ENCODE measurements at places on chromosomes 11 and 22. TPM values are rescaled to one million over a fixed set of nuclear protein-coding genes. Genes with fewer than 3 reads are reported as not detected.

TMEM191B gene
- 0.15 TPM for total RNA-seq

HORMAD2 gene
- not detected for total RNA-seq

TMEM151A gene
- not detected for total RNA-seq

BCO2 gene
- total RNA-seq, result 0.61 TPM

GTSE1 gene
- 7.5 TPM for total RNA-seq

DEUP1 gene
- not detected for total RNA-seq

CELF1 gene
- 67.6 TPM for total RNA-seq

EMID1 gene
- not detected for total RNA-seq

OR52H1 gene
- total RNA-seq, result not detected

NAALAD2 gene
- total RNA-seq, result 0.61 TPM

MPPED2 gene
- total RNA-seq, result 0.32 TPM

CEND1 gene
- total RNA-seq, result not detected

SLCO2B1 gene
- not detected for total RNA-seq

TCF20 gene
- total RNA-seq, result 16.0 TPM

MRTFA gene
- 14.6 TPM for total RNA-seq

TENM4 gene
- 2.3 TPM for total RNA-seq

MMP12 gene
- not detected for total RNA-seq

OR51B2 gene
- total RNA-seq, result not detected

NLRP6 gene
- not detected for total RNA-seq

MS4A4A gene
- not detected for total RNA-seq

MAP6 gene
- total RNA-seq, result 0.15 TPM

DRG1 gene
- 131 TPM for total RNA-seq

IGLL1 gene
- total RNA-seq, result not detected

LRRC56 gene
- total RNA-seq, result 0.30 TPM

SSTR3 gene
- not detected for total RNA-seq

OR5B21 gene
- not detected for total RNA-seq

CASP4 gene
- total RNA-seq, result 167 TPM

MMP13 gene
- total RNA-seq, result not detected

HTR3B gene
- not detected for total RNA-seq

AQP11 gene
- total RNA-seq, result 0.30 TPM

SSH3 gene
- 9.1 TPM for total RNA-seq

POTEH gene
- total RNA-seq, result not detected

LRRN4CL gene
- under 0.01 TPM for total RNA-seq

MIAT gene
- 0.46 TPM for total RNA-seq

DDI1 gene
- total RNA-seq, result not detected

CD6 gene
- total RNA-seq, result not detected

IRAG1 gene
- total RNA-seq, result under 0.01 TPM

TAF1D gene
- total RNA-seq, result 192 TPM

ENDOD1 gene
- 22.8 TPM for total RNA-seq

OR52I1 gene
- not detected for total RNA-seq

PIK3IP1 gene
- total RNA-seq, result 8.1 TPM

SUN2 gene
- 134 TPM for total RNA-seq

ALDH3B1 gene
- total RNA-seq, result under 0.01 TPM

FBLN1 gene
- 14.3 TPM for total RNA-seq

MS4A1 gene
- total RNA-seq, result not detected

GSC2 gene
- total RNA-seq, result not detected

OR51F1 gene
- total RNA-seq, result not detected

DMC1 gene
- total RNA-seq, result 1.6 TPM

TSPAN32 gene
- total RNA-seq, result not detected

TRIM48 gene
- total RNA-seq, result not detected

KRTAP5-4 gene
- not detected for total RNA-seq

C11orf87 gene
- total RNA-seq, result not detected
